ENCODE measurements at places on chromosomes 7 and 10. TPM values are rescaled to one million over a fixed set of nuclear protein-coding genes. Genes with fewer than 3 reads are reported as not detected.
A peak's percentile ranks its signal among the peaks of the same experiment; 100 is the strongest.

DNA sequence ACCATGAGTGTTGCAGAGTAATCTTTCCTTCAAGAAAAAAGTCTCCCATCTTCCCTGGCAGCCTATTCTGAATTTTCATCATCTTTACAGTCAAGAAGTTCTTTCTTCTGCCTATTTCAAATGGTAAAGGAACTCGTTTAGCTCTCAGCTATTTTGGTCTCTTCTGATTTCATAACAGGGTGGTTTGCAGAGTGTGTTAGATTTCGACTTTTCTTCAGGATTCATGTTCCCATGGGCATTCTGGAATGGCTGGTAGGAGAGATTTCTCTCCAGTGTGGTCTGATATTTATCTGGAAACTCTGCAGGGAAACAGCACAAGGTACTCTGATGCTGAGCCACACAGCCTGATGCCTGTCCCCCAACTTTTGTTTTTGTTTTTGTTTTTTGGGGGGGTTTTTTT is 111.1 kb upstream of the FAM171A1 start:
- H3K4me1 ChIP-seq: no peaks in the 10 kb centered on the region
- DNase-seq: no peak
- H3K4me3 ChIP-seq: no peak overlapping the region
- H3K27me3 ChIP-seq: peaks cover 5% of the 10 kb centered on the region
- no peak overlapping the region for H3K27ac ChIP-seq

CFAP69 gene
- not detected for total RNA-seq

- no peak overlapping the region for H3K4me3 ChIP-seq
- no peaks in the 10 kb centered on the region for H3K4me1 ChIP-seq
- no peak overlapping the region for H3K27ac ChIP-seq
- no peaks in the 10 kb centered on the region for H3K36me3 ChIP-seq
- H3K27me3 ChIP-seq: peaks cover 13% of the 10 kb centered on the region
Observed at GRCh38 chr7:36071605-36072004, 81.4 kb upstream of the EEPD1 start.

DNA sequence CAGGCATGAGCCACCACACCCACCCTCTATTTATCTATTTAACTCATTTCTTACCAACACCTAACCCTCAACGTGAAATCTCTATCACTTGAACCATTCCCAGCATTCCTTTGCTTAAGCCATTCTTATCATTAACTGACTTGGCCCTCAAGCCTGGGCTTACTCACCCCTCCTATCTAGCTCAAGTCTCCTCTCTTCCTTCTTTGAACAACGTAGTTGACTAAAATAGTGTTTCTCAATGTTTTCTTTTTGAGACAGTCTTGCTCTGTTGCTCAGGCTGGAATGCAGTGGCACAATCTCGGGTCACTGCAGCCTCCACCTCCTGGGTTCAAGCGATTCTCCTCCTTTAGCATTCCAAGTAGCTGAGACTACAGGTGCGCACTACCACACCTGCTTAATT is 7.0 kb downstream of the ANXA7 start:
- no peak overlapping the region for H3K27ac ChIP-seq
- H3K36me3 ChIP-seq: peaks cover 33% of the 10 kb centered on the region
- no peaks in the 10 kb centered on the region for H3K27me3 ChIP-seq
- peaks cover 29% of the 10 kb centered on the region for H3K4me1 ChIP-seq
- no peak for DNase-seq

STAG3 gene
- 16.5 TPM for total RNA-seq

TNKS2 gene
- total RNA-seq: 27.5 TPM

DNA sequence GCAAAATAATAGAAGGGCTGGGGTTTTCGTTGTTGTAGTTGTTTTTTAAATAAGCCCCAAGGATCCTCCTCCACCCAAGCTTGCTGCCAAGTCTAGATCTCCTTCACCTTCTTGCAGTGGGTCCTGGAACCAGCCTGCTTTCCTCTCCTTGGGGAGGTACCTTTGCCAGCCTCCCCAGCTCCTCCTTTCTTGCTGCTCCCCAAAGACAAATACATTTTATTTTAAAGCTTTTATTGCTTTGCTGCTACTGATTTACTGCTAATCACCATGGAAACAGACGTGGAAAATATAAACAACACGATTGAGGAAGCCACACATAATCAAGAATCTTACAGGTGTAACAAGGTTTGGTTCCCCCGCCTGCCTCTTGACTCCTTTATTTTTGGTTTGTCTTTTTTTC is 17.4 kb upstream of the SLF2 start:
- no peak overlapping the region for H3K4me3 ChIP-seq
- H3K4me1 ChIP-seq: no peaks in the 10 kb centered on the region
- peak; percentile 16 for DNase-seq

GIMAP2 gene
- total RNA-seq: 79.0 TPM

INSYN2A gene
- not detected for total RNA-seq

All from activated CD8-positive, alpha-beta T cell treated with anti-CD3 and anti-CD28 coated beads, Interleukin-2, amount 10 ng/mL, durations not matched to agents 7 days and 5 days (primary cell).